ENCODE measurements at places on chromosomes 5 and 9.

- no peak for DNase-seq
Observed at GRCh38 chr9:131997779-131998178, 81.9 kb downstream of the MED27 start.

DNA sequence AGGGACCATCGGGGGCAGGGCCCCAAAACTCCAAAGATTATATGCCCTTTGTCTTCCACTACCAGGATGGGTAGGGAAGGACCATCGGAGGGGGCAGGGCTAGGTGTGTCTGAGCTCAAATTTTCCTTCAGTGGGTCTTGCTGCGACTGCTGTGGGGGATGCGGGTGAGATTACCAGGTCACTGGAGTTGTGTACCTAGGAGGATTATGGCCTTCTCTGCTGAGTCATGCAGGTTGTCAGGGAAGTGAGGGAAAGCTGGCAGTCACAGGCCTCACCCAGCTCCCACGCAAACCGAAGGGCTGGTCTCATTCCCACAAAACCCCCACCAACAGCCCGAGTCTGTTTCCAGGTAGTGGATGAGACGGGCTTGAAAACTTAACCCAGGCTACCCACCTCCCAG, 489.4 kb downstream of the ZNF608 start:
- no peak for DNase-seq

GRCh38 chr5:8446179-8446578, 577.2 kb downstream of the MTRR start:
- no peak for DNase-seq

DNA sequence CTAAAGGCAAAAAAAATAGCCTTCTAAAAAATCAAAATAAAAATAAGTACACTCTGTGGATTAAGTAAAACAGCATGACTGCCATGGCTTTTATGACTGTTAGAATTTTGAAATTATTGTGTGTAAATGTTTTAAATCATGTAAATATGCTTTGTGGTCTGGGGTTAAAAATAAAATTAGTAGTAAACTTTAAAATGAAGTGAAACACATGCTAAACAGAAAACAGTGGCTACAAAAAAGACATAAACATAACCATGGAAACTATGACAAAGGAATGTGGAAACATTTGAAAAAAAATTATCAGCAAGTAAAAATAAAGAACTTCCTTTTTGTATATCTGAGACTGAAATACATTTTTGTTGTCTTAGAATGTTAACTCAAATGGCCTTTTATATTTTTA, 134.5 kb upstream of the SPEF2 start:
- no peak for DNase-seq

- DNase-seq, result no peak
Observed at GRCh38 chr5:164051745-164052144, 546.3 kb downstream of the MAT2B start.

Measured in CD4-positive, alpha-beta T cell treated with Interleukin-2 at 100 ng/mL for 4 hours (primary cell).